M059J (cell line): ENCODE measurements at places on chromosomes 3 and 15. TPM values are rescaled to one million over a fixed set of nuclear protein-coding genes. Genes with fewer than 3 reads are reported as not detected.
A peak's percentile ranks its signal among the peaks of the same experiment; 100 is the strongest.

DNA sequence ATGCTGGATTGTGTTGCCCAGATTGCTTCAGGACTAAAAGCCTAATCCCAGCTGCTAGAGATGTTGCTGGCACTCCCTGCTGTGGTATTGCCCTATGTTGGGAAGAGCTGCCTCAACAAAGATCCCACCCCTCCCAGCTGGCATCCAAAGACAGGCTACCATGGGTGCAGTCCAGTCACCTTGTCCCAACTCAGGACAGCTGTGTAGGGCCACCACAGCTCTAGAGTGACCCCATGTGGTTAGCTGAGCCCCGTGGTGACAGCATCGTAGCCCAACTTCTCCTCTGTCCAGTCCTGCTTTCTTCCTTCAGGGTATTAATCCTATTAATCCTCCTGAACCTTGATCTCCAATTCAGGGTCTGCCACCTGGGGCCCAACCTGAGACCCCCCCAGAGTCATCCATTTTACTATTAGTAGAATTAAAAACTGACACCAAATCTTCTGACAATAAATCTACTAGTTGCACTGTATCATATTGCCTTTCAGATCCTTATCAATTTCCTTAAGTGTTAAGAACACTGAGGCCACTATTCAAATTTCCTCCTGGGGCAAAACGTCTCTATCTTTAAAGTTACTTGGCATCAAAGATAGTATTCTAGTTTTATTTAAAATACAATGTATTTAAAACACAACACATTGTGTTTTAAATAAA is 83.5 kb downstream of the AQP9 start:
- DNase-seq = peak; percentile 28

- DNase-seq = no peak
Measured at GRCh38 chr3:177916461-177916860, 619.8 kb upstream of the KCNMB2 start.

GRCh38 chr3:183284570-183284969 is 31.5 kb downstream of the B3GNT5 start:
- no peak for DNase-seq

DNA sequence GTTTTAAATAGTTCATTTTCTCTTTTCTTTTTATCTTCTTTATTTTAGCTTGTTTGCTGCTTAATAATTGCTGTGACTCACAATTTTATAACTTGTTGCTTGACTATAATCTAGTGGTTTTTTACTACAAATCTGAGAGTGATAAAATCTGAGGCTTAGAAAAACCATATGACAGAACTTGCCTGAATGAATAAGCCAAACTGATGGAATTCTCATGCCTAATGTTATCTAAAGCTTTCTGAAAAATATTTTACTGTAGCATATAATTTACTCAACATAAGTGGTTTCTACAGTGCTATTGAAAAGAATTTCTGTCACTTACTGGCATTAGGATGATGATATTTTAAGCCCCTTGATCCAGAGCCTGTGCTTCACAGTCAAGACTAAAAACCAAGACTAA is 175.1 kb downstream of the VGLL3 start:
- DNase-seq = peak; percentile 38

- DNase-seq = no peak
Measured at GRCh38 chr3:37237252-37237651, 62.9 kb upstream of the LRRFIP2 start.

DNA sequence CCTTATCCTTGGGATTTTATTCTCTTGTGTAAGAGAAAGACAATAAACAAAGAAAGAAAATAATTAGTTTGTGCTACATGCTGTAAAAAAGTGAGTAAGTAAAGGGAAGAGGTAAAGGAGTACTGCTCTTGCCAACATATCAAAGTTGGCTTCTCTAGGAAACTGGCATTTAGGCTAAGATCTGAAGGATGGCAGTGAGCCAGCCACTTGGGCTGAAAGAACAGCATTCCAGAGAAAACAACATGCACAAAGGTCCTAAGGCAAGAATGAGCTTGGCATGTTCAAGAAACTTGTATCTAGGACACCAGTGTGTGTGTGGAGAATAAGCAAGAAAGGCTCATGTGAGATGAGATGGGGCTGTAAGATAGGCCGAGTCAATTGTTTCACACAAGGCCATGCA is 245.5 kb upstream of the MANF start:
- DNase-seq = peak; percentile 2

- DNase-seq = no peak
Measured at GRCh38 chr3:149801195-149801594, 8.8 kb upstream of the ANKUB1 start.

DNA sequence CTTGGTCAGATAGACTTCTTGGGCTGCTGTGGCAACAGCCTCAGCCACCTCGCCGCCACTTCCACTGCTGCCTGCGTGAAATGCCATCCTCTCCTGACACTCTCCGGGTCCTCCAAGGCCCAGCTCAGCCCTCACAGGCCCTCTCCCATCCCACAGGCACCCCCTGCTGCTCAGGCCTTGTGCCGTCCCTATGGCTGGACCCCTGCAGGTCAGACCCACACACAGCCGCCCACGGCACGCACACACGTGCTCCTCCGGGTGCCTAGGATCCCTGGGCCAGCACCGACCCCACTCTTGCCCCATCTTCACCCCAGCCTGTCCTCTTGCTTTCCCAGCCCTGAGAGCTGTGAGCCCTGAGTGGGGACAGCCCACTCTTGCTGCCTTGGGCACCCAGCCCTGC is 19.7 kb downstream of the CFAP100 start:
- DNase-seq = no peak

DNA sequence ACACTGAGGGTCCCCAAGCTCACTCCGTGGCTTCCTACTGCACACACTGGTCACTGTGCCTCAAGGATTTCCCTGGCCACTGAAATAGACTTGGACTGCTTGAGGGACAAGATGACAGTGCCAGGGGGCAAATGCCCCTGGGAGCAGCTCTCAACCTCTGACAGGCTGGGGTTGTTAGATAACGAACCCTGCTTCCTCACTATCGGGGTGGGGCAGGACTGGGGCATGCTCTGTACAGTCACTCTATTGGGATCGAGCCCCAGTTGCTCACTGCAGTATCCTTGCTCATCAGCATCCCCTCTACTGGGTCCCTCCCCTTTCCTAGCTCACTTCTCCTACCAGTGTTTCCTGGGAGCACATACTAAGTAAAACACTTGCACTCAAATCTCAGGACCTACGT is 610.8 kb downstream of the NTRK3 start:
- DNase-seq = no peak

GRCh38 chr3:42946050-42946449 is 33.1 kb upstream of the GASK1A start:
- no peak for DNase-seq

The ACSBG1 gene
- not detected in 2 replicates for total RNA-seq

The DUOXA2 gene
- total RNA-seq = 0.05 TPM in 1 of 2 replicates, not detected in the other

The KLHL6 gene
- not detected in 2 replicates for total RNA-seq

The ISL2 gene
- 4.0 and 4.4 TPM in 2 replicates for total RNA-seq
